AG09309 (cell line): ENCODE measurements at places on chromosomes 6 and 20.

DNA sequence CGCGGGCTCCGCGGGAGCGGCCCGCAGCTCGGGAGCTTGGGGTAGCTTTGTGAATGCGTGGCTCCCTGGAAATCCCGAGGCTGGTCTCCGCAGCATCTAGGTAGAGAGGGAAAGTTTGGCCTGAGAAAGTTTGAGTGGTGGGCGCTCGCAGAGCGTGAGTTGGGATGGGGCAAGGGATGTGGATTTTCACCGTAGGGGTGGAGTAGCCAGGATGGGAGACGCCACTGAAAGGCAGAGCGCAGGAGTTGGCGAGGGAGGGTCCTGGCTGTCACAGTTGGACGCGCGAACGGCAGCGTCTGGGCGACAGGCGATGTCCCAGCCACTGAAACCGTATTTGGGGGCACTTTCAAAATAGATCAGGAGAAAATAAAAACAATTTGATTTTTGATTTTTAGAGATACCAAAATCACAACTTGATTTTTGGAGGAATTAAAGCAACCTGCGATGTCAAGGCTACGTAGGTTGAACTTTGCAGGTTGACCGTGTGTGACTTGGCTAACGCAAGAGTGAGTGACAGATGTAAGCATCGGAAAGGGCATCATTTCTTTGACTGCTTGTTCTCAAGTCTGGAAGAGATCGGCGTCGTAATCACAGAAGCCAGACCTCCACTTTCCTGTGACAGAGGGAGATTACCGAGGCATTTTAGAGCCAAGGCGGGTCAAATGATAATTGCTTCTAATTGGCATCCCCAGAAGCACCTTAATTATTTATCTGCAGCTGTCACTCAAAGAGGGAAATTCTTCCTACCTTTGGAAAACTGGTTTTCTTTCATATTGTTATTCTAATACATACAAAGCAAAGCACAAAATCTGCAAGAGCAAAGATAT lies 646 bp downstream of the HEY2 start:
- DNase-seq, result no peak

DNA sequence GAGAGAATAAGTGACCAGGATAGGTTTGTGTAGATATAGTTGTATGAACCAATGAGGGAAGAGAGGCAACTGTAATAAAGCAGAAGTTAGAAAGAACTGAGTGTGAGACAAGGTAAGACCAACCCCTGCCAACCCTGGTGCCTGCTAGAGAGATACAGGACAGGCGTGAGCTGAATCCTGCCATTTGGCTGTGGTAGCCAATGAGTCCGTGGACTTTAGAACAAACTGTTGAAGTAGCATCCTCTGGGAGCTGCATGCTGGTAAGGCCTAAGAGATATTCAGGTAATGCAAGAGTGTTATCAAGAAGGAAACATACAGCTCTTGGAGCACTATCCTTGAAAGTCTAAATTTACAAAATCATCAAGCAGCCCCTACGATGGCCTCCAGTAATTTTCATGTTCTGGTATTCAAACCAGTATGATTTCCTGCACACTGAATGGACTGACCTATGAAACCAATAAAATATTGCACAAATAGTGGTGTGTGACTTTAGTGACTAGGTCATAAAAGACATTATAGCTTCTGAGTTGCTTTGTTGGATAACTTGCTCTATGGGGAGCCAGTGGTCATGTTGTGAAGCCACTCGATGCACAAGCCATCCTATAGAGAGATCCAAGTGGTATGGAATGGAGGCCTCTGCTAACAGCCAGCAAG lies 24.0 kb downstream of the BTBD3 start:
- no peak for DNase-seq

- DNase-seq, result no peak
These were observed 55.6 kb downstream of the KIAA0408 start for GRCh38 chr6:127403636-127404035.

GRCh38 chr6:108897371-108897770 lies 49.1 kb downstream of the ARMC2 start:
- no peak for DNase-seq

- DNase-seq, result no peak
These were observed 76.4 kb upstream of the FLRT3 start for GRCh38 chr20:14413835-14414234.

- no peak for DNase-seq
These were observed 2.5 kb downstream of the RNF217 start for GRCh38 chr6:124964764-124965105.

DNA sequence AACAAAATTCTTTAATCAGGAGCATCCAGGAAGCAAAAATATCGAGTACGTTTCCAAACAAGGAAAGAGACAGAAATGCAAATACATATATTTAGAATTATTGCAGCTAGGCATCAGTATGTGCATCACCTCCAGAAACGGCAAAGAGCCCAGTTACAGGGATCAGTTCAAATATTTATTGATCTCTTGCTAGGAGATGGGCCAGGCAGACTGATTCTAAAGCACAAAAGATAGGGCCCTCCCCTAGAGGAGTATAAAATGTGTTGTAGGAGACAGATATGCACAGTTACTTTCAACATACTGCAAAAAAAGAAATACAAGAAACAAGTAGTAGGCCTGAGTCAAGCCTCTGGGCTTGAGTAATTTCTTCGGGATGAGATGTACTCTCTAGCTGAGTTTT lies 80.7 kb upstream of the NHSL1 start:
- DNase-seq, result no peak

DNA sequence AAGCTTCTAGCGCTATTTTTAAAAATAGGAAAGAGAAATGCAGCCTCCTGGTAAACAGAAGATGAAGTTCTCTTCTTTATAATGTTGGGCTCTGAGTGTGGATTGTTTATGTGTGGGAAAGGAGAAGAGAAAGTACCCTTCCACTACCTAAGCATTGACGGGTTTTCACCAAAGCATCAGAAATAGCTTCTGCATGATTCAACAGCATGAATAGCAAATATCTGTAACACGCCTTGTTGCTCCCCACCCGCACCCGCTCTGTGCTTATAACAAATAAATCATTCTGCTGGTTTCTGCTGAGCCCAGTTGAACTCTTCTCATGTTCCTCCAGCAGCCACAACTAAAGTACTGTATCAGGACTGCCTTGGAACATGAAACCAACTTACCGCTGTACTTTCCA lies 20.7 kb downstream of the TXLNB start:
- DNase-seq, result no peak

DNA sequence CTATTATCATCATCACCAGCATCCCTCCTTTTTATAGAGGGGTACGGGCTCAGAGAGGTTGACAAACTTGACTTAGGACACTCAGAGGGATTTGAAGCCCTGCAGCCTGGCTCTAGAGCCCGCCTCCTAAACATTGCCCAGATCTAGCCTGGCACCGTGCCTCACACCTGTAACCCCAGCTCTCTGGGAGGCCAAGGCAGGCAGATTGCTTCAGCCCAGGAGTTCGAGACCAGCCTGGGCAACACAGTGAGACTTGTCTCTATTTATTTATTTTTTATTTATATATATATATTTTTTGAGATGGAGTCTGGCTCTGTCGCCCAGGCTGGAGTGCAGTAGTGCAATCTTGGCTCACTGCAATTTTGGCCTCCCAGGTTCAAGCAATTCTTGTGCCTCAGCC lies 6.3 kb upstream of the CSE1L start:
- no peak for DNase-seq

- no peak for DNase-seq
These were observed 172.1 kb downstream of the BMP7 start for GRCh38 chr20:57094252-57094891.

DNA sequence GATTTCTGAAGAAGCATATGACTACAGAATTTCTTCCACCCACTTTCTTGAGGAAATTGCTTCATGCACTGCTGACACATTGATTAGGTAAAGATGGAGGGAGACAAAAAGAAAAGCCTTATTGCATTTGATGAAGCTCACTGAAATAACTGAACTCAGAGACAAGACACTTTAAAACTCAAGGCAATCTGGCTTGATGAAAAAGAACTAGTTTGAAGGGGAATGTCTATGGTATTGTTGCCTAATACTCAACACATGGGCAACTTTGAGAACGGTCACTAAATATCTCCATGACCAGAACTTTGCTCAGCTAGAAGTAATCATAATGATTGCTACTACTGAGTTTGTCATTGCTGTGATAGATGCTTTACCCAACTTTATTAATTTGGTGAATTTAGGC lies 38.1 kb downstream of the HTR1B start:
- no peak for DNase-seq

DNA sequence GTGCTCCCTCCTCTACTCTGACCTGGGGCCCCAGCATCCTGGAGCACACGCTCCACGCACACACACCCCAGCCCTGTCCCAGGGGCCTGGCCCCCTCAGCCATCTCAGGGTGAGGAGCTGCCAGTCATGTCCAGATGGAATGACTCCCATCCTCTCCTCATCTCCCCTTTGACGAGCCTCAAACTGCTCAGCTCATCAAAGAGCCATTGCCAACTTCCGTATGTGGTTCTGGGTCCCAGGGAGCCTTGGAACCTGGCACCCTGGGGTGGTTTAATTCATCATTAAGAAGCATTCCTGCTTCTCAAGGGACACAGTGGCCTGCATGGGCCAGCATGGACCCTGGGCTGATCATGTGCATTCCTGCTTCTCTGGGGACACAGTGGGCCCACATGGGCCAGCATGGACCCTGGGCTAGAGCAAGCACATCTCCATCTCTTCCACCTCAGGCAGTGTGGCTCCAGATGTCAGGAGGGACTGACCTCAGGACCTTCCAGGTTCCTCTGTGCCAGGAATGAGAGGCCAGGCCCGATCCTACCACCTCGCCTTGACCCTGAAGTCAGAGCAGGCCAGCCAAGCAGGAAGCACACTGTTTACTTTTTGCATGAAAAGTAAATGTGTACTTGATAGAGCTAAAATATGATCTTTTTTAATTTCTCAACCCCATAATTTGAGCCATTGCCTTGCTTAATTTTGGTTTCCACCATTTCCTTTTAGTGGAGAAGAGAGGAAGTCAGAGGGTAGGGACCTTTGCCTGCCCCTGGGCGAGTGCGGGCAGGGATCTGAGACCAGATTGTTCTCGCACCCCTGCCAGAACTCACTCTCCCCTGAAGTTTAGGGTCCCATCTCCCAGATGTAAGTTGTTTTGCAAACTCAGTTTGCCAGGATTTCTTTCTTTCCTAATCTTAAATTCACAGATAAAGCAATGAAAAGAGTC lies 26.1 kb downstream of the SPATA2 start:
- no peak for DNase-seq

- DNase-seq, result no peak
These were observed 159.2 kb upstream of the COL21A1 start for GRCh38 chr6:56406276-56407269.

GRCh38 chr6:168345266-168345665 lies 25.7 kb upstream of the DACT2 start:
- DNase-seq, result no peak

GRCh38 chr6:126094411-126094810 lies 108.1 kb downstream of the TRMT11 start:
- DNase-seq, result no peak
